ENCODE measurements at places on chromosomes 2 and 18.

- DNase-seq: no peak
Measured at GRCh38 chr2:109326306-109326705, 197.3 kb downstream of the SH3RF3 start.

GRCh38 chr2:241575624-241576292 lies 17.2 kb downstream of the BOK start:
- no peak for DNase-seq

DNA sequence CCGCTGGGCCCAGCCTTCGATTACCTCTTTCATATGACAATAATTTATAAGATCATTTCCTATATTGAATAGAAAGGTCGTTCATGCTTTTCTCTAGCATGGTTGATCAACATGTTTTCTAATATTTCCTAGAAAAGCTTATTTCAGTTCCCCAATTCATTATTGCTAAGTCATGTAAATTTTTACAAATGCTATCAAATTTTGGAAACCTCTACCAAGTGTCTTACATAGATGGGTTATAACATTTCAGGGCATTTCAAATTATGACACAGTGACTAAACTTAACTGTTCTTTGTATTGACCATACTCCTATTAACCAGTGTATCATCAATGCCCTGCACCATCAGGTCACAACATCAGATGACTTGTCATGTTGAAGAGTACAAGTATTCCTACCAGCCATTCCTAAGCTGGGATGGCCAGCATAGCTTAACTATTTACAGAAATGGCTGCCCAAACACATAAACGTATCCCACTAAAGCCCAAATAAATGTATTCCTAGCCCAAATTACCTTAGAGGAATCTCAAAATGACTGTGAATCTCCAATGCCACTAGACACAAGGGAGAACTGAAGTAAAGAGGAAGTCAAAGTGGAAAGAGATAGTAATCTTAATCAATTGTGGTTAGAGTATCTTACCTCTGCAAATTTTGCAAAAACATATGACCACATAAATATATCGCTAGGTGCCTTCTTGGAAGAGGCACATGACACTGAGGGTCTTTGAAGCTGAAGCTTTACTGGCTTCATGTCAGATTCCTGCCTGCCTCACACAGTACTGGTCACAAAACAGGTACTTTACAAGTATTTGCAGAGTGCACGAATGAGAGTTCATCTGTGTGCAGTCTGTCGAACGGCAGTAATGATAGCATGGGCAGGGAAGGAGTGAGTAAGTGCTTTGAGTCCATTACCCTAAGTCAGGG lies 87.3 kb upstream of the TLK1 start:
- DNase-seq: peak; percentile 7

DNA sequence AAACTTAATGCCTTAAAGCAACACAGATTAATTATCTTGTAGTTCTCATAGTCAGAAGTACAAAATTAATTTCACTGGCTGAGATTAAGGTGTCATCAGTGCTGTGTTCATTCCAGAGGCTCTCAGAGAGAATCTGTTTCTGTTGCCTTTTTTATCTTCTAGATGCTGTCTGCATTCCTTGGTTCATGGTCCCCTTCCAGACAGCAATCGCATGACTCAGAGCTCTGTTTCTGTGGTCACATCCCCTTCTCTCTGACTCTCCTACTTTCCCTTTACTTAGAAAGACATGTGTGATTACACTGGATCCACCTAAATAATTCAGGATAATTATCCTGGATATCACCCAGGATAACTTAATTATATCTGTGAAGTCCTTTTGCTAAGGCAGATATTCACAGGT lies 148.6 kb downstream of the MAIP1 start:
- DNase-seq: no peak

- DNase-seq: no peak
Measured at GRCh38 chr2:127737892-127738291, 36.6 kb downstream of the SFT2D3 start.

Data from effector CD4-positive, alpha-beta T cell (primary cell).